ENCODE measurements at places on chromosomes 1 and 21.

DNA sequence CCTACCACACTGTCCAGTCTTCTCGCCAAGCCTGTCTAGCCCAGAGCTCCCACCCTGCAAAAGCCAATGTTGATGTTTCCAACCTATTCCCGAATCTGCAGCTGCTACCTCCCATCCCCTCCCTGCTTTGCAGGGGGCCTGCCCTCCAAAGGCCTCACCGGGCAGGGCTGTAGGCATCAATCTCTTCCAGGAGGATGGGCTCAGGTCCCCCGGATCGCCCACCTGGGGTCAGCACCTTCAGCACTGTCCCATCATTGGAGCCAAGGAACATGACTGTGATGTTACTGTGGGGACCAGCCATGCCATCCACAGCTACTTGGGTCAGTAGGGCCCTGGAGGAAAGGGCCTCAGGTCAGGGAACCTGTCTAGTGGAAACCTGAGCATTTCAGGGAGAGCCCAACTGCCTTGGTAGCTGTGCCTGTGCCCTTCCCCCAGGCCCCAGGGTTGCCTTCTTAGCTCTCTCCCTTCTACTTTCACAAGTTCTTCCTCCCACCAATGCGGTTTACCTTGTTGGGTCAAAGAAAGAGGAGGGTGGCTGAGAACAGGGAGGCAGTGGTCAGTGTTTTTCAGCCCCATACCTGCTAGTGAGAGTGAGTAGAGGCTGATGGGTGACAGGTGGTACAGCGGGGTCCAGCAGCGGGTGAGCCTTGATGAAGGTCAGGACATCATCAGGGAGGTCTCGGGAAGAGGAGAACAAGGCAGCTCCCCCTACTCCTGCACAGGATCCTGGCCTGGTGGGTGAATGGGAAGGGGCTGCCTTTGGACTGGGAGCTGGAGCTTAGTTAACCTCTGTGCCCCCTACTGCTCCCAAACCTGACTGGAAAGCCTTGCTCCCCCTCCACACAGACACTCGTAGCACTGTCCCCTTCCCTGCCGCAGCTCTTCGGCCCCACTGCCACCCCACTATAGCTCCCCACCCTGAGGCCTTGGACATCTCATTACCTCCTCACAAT is 10.7 kb downstream of the SEMA6C start:
- no peak for DNase-seq

- DNase-seq: no peak
Observed at GRCh38 chr1:41280202-41281032, 38.3 kb upstream of the SCMH1 start.

- no peak for DNase-seq
Observed at GRCh38 chr1:78092643-78093042, 46.9 kb downstream of the GIPC2 start.

GRCh38 chr1:211331011-211331709 is 4.5 kb downstream of the TRAF5 start:
- no peak for DNase-seq

DNA sequence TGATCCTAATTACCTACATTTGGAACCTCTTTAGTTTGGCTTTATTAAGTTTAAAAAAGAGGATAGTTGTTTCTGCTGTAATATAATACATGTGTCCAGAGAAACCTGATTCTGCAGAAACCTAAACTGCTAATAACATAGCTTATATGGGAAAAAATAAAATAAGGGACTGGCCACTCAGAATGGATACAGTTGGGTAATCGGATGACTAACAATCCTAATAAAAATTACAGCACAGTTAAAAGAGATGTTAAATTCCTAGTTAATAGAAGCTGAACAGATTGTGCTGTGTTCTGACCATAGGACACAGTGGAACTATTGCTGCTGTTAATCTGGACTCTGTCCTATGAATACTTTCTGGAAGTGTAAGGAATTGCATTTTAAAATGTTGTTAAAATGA is 16.0 kb downstream of the ARV1 start:
- DNase-seq: no peak

All from RKO (cell line).